Heart left ventricle (tissue), 16 donors: ENCODE measurements at places on chromosomes 7 and 10. TPM values are rescaled to one million over a fixed set of nuclear protein-coding genes. Genes with fewer than 3 reads are reported as not detected.

DNA sequence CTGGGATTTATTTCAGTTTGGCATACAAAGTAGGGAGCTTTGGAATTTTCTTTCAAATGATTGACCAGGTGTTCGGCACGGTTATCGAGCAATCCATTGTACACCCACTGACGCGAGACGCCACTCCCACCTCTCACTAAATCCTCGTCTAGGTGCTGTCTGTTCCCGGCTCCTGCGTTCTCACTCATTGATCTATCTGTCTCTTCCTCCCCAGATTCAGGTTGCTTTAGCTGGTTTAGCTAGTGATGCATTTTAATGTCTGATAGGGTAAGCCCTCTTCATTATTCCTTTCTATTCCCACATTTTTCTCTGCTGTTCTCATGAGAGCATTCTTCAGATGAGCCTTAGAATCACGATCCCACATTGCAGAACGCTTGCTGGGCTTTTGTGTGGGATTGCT lies 91.7 kb downstream of the ELFN1 start:
- H3K4me3 ChIP-seq = no peak overlapping the region
- no peak for DNase-seq
- no peak overlapping the region for H3K27ac ChIP-seq
- no peaks in the 10 kb centered on the region for H3K36me3 ChIP-seq

MINDY3 gene
- total RNA-seq = 10.2 TPM

TMEM273 gene
- total RNA-seq = 16.5 TPM

- DNase-seq = no peak
- H3K27ac ChIP-seq = no peak overlapping the region
- peaks cover 23% of the 10 kb centered on the region for H3K4me1 ChIP-seq
- peaks cover 28% of the 10 kb centered on the region for H3K36me3 ChIP-seq
Observed at GRCh38 chr10:110138197-110138812, 69.1 kb upstream of the MXI1 start.

DNA sequence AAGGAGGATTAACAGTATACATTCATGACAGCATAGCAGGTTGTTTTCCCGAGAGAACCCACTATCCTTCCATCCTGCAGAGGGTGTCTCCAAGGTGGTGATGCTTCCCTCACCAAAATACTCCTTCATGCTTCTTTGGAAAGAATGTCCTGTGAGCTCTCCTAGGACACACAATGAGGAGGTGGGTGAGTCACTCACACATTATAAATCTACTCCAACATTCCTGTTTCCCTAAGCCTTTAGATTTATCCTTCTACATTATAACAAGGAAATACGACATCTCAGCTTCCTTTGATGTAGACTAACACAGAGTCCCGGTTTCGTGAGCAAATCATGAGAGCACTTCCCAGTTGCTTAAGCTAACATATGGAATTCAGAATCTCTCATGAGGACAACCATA lies 689.7 kb upstream of the CELF2 start:
- no peaks in the 10 kb centered on the region for H3K4me1 ChIP-seq
- no peaks in the 10 kb centered on the region for H3K36me3 ChIP-seq
- H3K27me3 ChIP-seq = no peaks in the 10 kb centered on the region

NPSR1 gene
- total RNA-seq = not detected

DNA sequence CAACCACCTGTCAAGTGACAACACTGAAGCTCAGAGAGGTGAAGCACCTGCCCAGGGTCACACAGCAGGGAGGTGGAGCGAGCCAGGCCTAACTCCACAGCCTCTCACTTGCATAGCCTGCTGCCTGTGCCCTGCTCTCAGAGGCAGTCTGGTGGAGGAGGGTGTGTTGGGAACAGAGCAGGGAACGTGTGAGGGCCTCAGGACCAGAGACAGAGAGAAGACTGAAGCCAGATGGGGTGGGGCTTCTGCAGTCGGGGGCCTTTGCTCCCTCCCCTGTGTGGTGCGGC lies 114.0 kb downstream of the PTPN20 start:
- no peaks in the 10 kb centered on the region for H3K27me3 ChIP-seq
- DNase-seq = peak; percentile 15
- H3K4me3 ChIP-seq = no peak overlapping the region
- no peaks in the 10 kb centered on the region for H3K36me3 ChIP-seq

DNA sequence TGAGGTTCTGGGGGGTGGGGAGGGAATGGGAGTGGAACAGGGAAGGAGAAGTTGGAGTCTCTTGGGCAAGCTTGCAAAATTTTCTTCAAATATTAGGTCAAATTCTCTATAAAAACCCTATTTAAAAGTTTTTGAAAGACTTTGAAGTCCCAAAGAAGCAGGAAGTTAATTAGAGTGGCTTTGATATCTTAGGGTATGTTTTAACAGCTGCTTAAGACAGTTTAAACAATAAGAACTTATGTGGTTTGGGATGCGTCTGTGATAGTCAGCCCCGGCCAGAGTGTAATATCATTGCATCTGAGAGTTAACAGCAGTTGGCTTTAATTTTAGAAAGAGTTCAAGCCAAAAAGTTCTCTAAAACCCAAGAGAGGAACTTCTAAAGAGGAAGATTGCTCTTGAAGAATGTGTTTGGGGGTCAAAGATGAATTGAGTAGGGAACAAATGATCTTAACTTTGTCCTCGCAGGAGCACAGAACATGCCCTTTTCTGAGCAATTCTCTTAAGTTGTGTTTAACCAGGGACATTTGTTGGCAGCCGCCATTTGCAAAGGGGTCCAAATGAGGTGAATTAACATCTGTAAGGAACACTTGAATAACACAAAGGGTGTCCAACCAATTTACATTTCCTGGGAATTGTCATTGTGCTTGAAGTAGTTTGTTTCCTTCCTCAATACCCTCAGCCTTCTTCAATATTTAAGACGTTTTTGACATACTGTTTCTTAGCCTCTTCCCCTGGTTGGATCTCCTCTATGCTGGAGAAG lies 182.4 kb downstream of the PTEN start:
- H3K27me3 ChIP-seq = no peaks in the 10 kb centered on the region
- no peak overlapping the region for H3K4me3 ChIP-seq
- no peaks in the 10 kb centered on the region for H3K36me3 ChIP-seq
- H3K4me1 ChIP-seq = peaks cover 49% of the 10 kb centered on the region
- no peak for DNase-seq
- peak overlapping the region; percentile 63 for H3K27ac ChIP-seq
